GM20000 (cell line): ENCODE measurements at places on chromosomes 7 and 10.

- DNase-seq, result no peak
Measured at GRCh38 chr7:148153616-148154284, 436.8 kb upstream of the C7orf33 start.

DNA sequence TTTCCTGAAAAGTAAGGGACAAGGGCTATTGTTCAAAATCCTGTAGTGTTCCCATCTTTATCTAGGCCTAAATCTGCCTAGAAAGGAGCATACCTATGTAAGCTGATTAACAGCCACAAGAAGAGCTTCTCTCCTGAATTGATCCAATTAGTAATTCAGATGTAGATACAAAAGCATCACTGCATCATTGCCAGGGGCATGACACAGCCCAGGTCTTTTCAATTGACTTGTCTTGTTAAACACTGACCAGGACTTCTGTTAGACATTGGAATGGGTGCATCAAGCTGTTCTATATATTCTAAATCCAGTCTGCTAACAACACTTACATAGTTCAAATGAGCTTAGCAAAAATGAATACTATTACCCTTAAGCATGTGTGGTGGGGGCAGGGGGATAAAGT is 589.2 kb downstream of the INHBA start:
- no peak for DNase-seq

DNA sequence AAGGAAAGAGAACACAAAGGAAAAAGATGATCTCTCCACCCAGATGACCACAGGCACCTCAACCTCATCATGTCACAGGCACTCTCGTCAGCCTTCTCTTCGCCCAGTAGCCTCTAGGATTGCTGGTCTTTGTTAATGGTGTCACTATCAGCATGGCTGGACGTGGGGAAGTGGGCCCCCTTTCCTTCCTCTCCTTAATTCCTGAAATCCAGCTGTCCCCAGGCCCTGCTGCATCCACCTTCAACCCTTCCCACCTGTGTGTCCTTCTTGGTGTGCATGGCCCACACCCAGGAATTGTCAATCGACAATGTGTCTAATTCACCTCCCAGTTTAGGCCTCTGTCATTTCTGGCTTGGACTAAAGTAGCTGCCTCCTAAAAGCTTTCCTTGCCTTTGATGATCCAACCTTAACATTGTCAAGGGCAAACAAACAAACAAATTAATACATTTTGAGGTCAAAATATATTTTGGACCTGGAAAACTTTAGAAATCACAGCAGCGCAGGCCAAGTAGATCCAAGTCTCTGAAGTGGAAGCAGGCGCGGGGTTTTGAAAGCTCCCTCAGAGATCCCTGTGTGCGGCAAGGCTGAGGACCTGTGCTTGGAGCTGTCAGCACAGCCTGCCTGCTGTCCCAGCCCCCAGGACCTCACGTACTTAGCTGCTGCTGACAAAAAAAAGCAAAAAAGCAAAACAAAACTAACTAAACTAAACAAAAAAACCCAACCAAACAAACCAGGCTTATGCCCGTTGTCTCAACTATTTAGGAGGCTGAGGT is 193.3 kb upstream of the LYZL2 start:
- no peak for DNase-seq

DNA sequence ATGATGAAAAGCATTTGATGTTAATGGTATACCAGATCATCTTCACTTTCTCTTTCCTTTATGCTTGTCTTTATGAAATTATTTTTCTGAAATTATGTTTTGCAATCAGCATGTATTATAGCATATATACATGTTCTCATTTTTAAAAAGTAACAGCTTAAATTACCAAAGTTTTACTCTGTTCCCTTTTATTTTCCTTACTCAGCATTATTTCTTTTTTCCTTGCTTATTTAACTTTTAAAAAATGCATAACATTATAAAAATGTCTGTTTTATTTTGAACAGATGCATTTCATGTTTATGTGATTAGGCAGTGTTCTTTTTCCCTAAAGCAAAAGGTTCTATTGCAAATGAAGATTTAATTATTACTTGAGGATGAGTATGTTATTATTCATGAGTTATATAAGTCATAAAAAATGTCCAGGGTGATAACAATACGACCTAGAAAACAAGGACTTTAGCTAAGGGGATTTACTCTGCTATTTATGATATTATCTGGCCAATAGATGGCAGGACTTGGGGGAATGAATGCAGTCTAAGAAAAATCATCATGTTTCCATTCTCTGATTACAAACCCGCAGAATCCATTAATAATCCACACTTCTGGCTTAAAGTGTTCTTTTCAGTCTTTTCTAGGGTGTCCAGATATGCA is 38.5 kb downstream of the CABCOCO1 start:
- no peak for DNase-seq

- DNase-seq, result no peak
Measured at GRCh38 chr10:71844695-71845094, 6.4 kb downstream of the PSAP start.

DNA sequence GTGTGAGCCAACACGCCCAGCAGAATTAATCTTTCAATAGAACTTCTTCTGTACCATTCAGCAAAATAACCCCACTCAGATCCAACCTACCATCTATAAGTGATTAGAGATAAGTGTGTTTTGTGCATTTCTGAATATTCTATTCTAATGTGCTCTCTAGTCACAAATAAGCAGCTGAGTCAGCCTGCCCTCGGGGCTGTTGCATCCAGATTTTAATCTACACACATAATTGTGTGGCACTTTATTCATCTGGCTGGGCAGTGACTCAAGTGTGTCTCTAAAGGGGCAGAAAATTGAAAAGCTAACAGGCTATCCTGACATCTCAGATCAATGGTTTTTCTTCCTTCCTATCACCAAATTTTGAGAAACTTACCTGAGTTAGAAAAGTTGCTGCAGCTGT is 60.3 kb downstream of the PRR15 start:
- no peak for DNase-seq

GRCh38 chr7:47343061-47343455 is 238.9 kb downstream of the TNS3 start:
- no peak for DNase-seq

- DNase-seq, result peak; percentile 67
Measured at GRCh38 chr7:101315336-101315735, 6.3 kb downstream of the IFT22 start.

DNA sequence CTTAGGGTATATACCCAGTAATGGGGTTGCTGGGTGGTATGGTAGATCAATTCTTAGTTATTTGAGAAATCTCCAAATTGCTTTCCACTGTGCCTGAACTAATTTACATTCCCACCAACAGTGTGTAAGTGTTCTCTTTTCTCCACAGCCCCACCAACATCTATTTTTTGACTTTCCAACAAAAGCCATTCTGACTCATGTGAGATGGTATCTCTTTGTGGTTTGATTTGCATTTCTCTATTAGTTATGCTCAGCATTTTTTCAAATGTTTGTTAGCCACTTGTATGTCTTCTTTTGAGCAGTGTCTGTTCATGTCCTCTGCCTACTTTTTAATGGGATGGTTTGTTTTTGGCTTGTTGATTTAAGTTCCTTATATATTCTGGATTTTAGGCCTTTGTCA is 66.4 kb downstream of the MGAM2 start:
- no peak for DNase-seq

GRCh38 chr7:71364551-71364950 is 232.6 kb downstream of the GALNT17 start:
- no peak for DNase-seq

DNA sequence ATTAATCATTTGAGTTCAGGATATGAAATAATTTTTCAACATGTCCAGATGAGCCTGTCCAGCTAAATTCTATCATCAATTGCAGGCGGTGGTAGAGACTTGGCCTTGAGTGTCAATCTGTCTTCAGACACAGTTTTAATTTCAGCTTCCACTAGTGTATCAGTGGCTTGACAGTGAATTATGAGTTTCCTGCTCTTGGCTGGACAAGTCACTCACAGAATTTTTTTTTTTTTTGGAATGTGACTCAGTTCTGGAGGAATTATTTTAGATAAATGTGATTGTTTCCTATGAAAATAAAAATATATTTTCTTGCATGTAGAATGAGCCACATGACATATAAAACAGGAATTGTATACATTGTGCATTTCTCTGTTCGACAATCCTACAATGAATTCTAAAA is 319.9 kb upstream of the AKR1E2 start:
- DNase-seq, result no peak

DNA sequence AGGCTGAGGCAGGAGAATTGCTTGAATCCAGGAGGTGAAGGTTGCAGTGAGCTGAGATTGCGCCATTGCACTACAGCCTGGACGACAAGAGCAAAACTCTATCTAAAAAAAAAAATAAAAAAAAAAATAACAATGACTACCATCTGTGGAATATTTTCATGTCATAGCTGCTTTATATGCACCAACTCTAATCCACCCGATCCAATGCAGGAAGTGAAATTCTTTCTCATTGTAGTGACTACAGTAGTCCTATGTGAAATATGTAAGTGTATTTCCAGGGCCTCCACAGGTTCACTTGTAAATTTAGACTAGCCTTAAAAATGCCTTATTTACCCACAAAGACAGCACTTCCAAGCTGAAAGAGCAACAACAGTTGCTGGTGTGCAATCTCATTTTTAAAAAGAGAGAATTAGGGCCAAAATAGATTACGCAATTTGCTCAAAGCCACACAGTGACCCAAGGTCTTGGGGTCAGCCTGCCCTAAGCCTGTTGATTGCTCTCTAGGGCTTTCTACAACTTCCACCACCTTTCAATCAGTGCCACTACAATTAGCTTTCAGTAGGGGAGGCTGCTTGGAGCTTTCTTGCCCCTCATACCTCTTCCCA is 25.8 kb upstream of the EGFR start:
- DNase-seq, result no peak

GRCh38 chr7:70047384-70047783 is 449.1 kb downstream of the AUTS2 start:
- no peak for DNase-seq

DNA sequence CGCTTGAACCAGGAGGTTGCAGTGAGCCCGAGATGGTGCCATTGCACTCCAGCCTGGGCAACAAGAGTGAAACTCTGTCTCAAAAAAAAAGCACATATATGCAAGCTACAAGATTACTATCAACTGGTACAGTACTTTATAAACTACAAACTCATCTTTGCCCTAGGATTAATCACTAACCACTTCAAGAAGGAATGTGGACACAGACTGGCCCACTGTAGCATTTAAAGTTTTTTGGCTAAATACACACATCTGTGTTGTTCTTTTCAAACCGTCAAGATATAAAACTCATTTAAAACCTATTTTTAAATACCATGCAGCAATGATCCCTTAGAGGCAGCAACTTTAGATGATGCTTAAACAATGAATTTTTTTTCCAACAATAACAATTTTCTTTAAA is 205.4 kb downstream of the IMMP2L start:
- no peak for DNase-seq

- no peak for DNase-seq
Measured at GRCh38 chr10:70284542-70285475, 1.0 kb upstream of the NPFFR1 start.

DNA sequence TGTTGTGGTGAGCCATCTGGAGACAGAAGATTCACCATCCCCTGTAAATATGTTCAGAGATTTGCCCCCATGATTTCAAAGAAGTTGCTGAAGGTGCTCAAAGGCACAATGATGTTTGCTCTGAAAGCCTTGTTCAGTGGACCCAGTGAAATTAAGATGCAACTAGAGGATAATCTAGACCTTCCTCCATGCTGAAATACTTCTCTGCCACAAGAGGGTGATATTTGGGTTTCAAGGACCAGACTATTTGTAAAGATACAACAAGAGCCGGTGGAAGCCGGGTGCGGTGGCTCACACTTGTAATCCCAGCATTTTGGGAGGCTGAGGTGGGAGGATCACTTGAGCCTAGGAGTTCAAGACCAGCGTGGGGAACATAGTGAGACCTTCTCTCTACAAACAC is 13.5 kb upstream of the MSRB2 start:
- no peak for DNase-seq

DNA sequence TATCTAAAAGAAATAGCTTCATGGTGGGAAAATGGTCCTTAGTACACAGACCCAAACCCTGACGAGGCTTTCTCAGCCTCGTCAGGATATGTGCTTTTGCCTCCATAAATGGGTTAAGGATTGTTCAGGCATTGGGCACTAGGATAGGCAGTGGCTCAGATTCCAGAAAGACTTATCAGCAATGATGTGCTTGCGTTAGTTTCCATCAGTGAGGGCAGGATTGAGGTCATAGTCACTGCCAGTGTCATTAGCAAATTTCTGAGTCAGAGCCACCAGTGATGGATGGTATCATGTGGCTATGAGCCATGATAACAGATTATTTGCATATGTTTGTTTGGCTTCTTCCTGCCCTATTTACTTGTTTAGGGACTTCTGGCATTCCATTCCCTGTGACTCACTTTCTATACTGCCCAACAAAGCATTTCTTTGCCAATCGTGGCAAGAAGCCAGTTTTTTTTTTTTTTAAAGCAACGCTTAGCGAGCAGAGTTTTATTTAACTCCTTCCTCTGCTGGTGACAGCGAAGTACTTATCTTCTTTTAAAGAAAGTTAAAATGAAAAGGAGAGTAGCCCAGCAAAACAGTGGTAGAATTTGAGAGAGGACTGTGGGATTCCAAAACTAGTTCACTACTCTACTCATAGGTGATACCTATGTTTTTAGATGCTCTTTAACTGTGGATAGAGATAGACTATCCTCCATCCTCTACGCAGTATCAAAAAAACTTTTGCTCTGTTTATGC is 44.4 kb downstream of the MYPN start:
- no peak for DNase-seq

DNA sequence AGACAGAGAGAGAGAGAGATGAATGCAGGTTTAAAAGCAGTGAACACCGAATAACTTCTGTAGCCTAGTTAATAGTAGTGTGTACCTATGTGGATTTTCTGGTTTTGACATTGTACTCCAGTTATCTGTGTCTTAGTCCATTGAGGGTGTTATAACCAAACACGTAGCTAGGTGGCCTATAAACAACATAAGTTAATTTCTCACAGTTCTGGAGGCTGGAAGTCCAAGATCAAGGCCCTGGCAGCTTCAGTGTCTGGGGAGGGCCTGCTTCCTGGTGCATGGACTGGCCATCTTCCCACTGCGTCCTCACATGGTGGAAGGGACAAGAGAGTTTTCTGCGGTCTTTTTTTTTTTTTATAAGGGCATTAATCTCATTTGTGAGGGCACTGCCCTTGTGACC is 23.5 kb downstream of the AOC1 start:
- peak; percentile 29 for DNase-seq

DNA sequence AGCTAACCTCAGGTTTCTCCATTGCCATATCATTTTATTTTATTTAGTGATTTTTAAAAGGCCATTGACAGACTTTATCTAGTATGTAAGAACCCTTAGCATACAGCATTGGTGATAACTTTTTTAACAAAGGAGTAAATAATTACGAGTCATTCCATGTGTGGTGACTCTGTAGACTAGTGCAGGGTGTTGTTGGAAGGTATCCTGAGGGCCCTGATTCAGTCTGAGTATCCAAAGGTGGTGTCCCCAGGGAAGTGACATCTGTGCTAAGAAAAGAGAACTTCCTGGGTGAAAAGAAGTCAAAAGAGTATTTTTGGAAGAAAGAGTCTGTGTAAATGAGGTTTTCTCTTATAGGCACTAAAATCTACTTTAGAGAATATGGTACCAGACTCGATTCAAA is 308.4 kb downstream of the C7orf25 start:
- DNase-seq, result no peak
